ENCODE measurements at places on chromosomes 4 and X.

GRCh38 chrX:18890049-18890381 lies 93.9 kb downstream of the PHKA2 start:
- DNase-seq = no peak

DNA sequence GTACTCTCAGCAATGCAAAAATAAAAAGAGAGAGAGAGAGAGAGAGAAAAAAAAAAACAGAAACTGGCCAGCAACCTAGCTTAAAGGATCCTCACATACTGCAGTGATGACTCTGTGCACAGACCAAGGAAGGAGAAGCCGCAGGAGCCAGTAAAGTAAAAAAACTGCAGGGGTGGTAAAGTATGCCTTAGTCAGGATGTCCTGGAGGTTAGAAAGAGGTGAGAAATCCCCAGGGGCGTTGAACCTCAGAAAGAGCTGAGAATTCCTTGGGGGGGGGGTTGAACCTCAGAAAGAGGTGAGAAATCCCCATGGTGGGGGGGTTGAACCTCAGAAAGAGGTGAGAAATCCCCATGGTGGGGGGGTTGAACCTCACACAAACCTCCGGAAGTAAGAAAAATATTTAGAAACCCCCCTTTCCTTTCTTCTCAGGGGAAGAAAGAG lies 48.0 kb downstream of the MAGEA9 start:
- peak; percentile 28 for DNase-seq

DNA sequence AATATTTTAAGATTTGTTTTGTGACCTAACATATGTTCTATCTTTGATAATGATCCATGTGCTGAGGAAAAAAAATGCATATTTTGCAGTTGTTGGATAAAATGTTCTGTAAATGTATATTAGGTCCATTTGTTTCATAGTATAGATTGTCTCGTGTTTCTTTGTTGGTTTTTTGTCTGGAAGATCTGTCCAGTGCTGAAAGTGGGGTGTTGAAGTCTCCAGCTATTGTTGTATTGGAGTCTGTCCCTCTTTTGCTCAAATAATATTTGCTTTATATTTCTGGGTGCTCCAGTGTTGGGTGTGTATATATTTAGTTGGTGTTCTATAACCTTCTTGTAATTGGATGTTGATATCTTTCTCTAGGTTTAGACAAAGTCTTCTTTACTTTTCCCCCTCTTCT lies 53.2 kb upstream of the FRMPD3 start:
- DNase-seq = no peak

DNA sequence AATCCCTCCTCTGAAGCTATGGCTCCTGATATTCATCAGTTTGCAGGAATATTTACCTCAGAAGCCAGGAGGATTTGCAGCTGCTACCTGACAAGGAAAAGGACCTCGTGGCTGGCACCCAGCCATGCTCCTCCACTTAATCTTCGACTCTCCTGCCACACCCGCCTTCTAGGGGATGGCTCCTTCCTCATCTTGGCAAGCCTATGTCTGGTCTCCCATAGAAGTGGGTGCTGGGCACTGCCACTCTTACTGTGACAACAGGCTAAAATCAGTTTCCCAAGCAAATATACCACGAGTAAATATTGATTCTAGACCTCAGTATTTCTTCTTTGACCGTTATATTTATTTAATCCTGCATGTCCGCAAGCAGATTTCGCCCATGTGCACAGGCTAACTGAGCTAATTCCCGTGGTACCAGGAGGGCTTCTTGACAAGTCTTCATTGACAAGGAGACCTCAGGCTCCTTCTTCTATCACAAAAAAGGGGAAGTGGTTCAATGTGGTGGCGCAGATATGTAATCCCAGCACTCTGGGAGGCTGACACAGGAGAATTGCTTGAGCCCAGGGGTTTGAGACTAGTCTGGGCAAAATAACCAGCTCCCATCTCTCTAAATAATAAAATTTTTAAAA lies 52.6 kb upstream of the DCTD start:
- DNase-seq = no peak

- DNase-seq = no peak
Measured at GRCh38 chr4:105014234-105014633, 132.4 kb upstream of the TET2 start.

DNA sequence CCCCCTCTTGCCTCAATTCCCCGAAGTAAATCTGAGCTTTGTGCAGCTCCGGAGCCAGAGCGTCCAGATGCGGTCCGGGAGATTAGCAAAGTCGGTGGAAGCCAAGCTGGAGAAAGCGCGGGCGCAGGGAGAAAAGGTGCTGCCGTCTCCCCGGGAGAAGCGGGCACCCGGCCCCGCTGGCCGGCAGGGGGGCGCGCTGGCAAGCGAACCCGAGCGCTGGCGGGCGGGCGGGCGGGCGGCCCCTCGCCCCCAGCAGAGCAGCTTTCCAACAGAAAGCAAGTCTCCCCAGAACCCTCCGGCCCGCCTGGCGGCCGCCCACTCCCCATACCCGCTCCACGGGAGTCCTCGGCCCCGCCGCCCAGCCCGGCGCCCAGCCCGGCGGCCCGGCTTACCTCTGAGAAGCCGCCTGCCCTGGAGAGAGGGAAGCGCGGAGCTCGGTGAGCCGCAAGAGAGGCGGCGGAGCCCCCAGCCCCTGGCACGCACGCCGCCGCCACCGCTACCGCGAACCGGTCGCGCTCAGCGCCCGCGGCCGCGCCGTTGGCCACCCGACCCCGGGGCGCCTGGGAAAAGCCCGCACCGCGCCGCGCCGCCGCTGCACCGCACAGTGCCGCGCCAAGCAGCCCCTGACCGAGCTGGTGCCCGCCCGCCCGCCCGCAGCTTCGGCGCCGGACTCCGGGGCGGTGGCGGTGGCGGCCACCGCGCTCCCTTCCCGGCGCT lies 529 bp upstream of the CITED1 start:
- peak; percentile 24 for DNase-seq

Measured in B cell (primary cell).